Hepatocyte (in vitro differentiated cells): ENCODE measurements at places on chromosomes 4 and X. TPM values are rescaled to one million over a fixed set of nuclear protein-coding genes. Genes with fewer than 3 reads are reported as not detected.

DNA sequence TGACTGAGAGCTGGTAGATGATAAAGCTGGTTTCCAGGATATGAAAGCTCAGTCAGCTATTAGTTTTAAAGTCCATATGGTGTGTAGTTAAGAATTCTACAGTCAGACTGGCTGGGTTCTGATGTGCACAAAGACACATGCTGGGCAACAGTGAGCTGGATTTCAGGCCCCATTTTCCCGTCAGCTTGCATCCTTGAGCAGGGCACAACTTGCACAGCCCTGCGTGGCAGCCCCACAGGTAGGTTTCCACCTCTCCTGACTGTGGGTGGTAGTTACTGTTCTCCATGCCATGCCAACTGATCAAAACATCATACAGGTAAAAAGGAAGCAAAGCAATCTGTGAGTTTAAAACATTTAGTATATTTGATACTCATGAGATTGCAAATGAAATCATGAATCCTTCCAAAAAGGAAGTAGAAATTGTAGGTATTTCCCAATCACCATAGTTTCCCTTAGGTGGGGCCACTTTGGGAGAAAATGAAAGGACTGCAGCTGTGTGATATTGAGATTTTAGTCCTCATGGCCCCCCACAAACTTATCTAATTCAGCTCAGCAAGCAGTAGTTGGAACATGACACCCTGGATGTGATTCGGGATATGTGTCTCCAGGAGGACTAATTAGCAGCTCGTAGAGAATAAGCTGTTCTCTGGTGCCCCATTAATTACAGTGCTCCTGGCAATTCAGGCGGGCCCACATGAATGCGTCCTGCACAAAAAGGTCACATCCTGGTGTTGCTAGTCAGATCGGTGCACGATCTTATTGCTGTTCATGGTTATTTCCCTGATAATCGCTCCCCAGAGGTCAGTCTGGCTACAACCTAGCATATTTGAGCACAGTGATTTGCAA lies 42.4 kb upstream of the NOCT start:
- DNase-seq = no peak

DNA sequence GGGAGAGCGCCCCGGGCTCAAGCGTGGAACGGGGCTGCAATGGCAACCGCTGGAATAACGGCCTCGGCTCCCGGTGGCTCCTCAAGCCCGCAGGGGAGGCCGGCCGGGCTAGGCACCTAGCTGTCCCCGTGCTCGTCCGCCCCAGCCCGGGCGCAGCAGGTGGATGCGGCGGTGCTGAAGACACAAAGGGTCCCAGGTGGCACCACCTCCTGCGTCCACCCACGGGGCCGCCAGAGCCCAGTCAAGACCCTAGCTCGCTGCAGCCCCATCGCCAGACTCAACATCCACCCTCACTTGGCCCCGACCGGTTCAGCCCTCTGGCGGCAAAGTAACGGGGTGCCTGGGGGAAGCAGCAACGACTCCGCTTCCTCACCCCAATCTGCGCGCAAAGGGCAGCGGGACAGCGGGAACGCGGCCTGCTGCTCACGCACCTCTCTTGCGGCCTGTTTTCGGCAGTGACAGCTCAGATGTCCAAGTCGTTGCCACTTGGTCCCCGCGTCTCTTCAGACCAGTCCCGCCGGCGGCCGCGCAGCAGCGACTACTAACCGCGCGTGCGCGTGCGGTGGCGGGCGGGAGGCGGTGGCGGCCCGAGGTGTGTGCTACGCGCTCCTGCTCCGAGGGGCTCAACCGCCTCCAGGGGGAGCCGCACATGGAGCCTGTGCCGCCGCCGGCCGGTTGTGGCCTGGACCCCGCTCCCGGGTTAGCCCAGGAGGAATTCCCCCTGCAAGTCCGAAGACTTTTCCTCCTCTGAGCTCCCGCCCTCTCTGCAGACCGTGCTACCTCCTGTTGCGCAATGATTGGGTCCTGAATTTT lies at the start of gene CLGN:
Gene CLGN (minus strand): TSS at position 543 of the 813 bp plus-strand sequence. CDS start 14,570 bp downstream, outside the sequence.
- DNase-seq = peak; percentile 87

GRCh38 chr4:56656346-56656643 lies 24.8 kb downstream of the HOPX start:
- DNase-seq = peak; percentile 19

GAGE2A gene
- total RNA-seq = not detected in 2 replicates

DNA sequence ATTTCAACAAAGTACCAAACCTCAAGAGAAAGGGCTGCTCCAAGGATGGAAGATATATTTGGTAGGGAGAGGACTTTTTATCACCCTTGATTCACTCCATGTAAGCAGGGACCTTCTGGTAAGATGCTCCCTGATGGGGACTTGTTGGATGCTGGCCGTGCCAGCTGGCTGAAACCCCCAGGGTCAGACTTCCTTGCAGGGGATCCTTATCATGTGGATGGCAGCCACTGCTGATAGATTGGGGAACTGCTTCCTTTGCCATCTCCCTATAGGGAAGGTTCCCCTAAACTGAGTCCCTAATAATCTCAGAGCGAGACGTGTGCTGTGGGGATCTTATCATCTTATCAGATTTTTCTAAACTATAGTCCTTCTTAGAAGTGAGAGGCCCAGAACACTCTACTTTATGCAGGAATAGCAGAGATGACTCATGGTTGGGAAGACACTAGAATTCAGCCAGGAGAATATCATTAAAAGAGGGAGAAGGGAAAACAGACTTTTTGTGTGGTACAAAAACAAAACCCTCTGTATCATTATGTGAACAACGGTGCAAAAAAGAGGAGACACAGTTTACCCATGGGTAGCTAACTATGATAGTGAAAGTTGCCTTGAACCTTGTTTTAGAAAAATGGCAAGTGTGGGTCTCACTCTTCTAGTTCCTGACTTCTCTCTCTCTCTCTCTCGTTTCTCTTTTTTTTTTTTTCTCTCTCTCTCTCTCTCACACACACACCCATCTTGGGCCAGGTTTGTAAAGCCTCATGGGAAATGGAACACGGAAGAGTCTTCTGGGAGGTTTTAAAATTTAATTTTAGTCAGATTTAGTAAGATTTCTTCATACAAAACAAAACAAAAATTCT lies 16.1 kb downstream of the RHOH start:
- no peak for DNase-seq

HSD17B11 gene
- total RNA-seq = 171 and 175 TPM in 2 replicates

GRCh38 chr4:176525576-176525975 lies 205.8 kb downstream of the SPCS3 start:
- DNase-seq = no peak

DNA sequence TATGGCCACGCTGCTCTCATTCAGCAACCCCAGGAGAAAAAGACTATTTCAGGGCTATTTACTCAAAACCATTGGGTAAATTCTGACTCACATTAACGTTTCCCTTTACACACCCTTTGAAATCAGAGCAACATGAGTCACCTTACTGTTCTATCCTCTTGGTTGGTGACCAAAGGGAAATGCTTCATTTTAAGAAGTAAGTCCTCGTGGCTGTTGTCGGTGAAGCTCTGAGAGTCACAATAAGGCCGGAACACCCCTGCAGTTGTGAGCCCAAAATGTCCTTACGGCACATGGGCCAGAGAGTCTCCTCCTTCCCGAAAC lies 56.3 kb upstream of the SPRY1 start:
- peak; percentile 39 for DNase-seq
